Peyer's patch (tissue), 4 donors: ENCODE measurements at places on chromosomes 2 and 18. TPM values are rescaled to one million over a fixed set of nuclear protein-coding genes. Genes with fewer than 3 reads are reported as not detected.

GRCh38 chr2:40178171-40178778 lies 273.6 kb downstream of the SLC8A1 start:
- no peak for DNase-seq

DNA sequence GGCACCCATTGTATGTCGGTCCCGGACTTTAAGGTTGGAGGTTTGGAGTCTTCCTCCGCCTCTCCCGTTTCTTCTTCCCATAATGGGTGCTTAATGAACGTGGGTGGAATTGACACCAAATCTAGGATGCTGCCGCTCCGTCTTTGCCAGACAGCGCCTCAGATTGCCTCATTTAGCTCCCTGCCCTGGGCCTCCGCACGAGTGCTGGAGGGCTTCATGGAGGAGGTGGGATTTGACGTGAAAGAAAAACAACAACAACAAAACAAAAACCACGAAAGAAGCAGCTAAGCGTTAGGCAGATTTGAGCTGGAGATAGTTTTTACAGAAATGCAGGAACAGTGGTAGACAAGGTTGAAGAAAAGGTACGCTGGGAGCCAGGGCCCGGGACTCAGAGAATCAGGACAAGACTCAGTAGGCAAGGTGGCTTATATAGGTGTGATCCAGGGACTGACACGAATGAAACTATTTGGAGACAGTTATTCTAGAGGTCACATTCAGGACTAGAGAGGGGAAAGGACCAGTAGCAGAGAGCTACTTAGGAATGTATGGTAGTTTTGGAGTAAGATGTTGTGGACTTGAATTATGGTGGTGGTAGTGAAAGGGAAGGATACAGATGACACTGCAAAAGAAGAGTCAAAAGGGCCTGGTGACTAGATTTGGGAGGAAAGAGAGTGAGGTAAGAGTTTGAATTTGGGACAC lies 605 bp downstream of the ZNF2 start:
- no peak for DNase-seq

- DNase-seq, result no peak
Measured at GRCh38 chr2:205066081-205066480, 520.8 kb downstream of the PARD3B start.

SCG2 gene
- not detected for total RNA-seq

DNA sequence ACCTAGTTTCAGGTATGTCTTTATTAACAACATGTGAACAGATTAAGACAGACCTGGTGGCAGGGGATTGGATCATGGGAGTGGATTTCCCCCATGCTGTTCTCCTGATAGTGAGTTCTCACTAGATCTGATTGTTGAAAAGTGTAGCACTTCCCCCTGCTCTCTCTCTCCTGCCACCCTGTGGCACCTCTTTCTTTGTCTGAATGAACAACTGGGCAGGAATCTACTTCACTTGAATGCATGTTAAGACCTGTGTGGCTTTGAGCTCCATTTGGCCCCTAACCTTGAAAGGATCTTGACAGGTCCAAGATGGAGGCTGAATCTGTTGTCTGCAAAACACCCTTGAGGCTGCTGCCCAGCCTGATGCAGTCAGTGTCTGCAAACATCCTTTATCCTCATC lies 194.4 kb downstream of the RNF144A start:
- no peak for DNase-seq
